ENCODE measurements at places on chromosomes 3 and 15. TPM values are rescaled to one million over a fixed set of nuclear protein-coding genes. Genes with fewer than 3 reads are reported as not detected.

CIDEC gene
- 79.3 TPM for total RNA-seq

CNTN3 gene
- total RNA-seq, result not detected

MUC4 gene
- 0.05 TPM for total RNA-seq

DGKG gene
- total RNA-seq, result 5.8 TPM

GOLGA6D gene
- not detected for total RNA-seq
